ENCODE measurements at places on chromosomes 2 and 18. TPM values are rescaled to one million over a fixed set of nuclear protein-coding genes. Genes with fewer than 3 reads are reported as not detected.

- DNase-seq, result no peak
Measured at GRCh38 chr2:134234535-134234934, 19.3 kb upstream of the MGAT5 start.

GRCh38 chr2:15543053-15543452, 18.1 kb downstream of the NBAS start:
- DNase-seq, result no peak

DNA sequence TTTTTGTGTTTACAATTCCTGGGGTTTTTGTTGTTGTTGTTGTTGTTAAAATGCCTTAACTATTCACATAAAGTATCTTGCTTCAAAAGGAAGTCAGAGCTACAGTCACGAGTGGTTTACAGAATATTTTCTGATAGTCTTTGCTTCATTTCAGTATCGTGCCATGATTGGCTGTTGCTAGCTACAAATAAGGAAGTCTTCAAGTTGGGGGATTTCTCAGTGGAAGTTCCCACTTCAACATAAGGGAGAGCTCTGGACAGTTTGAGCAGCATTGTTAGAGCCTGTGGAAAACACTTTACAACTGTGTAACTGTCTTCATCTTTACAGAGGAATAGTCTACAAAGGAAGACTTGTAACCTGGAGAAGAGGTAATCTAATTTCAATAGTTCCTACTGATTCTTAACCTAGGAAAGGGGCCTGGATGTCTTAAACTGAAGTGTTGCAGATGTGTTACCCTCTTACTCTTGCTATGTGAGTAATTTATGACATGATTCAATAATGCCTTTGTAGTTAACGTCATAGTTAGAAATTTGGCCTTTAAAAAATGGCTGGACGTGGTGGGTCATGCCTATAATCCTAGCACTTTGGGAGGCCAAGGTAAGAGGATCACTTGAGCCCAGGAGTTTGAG, 23.4 kb upstream of the TANK start:
- DNase-seq, result no peak

DNA sequence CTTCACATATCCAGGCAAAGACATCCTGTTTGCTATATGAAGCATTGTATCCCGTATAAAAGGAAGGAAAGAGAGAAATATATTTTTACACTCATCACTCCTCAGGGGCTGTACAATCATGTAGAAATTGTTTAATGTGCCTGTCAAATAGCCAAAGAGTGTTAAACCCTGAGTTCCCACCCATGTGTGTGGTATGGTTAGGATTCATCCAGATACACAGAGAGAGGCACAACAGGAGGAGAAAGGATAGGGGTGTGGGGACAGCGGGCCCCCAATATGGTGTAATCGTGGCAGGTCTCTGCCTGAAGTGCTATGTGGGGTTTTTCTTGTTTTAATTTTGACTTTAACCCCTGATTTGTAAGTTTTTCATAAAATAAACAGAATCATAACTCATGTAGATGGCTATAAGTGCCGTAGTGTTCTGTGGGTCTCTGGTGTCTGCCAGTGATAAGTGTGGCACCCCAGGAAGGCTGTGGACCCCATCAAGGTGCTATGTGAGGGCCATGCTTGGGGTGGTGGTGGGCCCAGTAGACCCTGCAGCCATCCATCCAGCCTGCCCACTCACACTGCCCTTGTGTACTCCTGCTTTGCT, 10.2 kb upstream of the IL18R1 start:
- no peak for DNase-seq

DNA sequence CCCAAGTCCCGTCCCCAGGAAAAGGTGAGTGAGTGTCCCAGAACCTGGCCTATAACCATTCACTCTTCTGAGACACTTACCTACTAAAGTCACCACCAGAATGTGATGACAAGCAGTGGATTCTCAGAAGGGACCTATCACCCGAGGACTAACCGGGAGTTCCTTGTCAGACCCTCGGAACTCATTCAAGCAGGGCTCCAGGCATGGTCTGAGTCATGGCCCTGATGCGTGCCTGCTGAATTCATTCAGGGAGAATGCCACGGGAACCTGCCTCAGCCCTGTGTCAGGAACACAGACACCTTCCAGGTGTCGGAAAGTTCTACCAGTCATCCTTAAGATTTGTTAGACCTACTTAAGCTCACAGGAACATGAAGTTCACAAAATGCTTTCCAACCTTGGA, 29.8 kb downstream of the ALPK2 start:
- no peak for DNase-seq

- DNase-seq, result no peak
Measured at GRCh38 chr2:9415516-9416169, 7.7 kb downstream of the ITGB1BP1 start.

DNA sequence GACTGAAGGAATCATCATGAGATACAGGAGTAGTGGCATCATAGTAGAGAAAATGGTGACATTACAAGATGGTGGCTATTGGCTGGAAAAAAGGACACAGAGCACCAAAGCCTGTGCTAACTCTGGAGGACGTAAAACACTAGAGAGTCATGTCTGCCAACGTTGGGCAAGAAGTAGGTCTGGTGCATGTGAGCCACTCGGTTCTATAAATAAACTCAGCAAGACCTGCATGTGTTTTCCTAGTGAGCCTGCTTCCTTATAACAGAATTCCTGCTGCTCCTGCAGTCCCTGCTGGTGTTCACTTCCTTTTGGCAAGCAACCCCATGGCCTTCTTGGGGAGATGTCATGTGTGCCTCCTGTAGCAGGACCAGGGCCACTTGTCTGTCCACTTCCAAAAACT, 325.2 kb downstream of the OSR1 start:
- DNase-seq, result no peak

DNA sequence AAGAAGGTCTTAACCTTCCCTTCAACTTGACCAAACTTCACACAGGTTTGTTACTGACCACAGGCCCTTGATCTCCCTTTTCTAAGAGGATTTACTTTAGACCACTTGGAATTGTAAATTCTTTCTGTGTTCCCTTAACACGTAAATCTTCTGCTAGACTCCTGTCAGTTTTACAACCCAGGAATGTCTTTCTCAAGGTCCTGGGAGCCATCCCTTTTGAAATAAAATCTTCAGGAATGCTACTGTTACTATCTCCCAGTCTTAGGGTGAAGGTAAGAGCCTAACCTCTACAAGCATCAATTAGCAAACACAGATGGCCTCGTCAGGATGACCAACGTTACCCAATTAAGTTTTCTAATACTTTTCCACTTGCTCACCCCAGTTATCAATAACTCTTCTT, 182.7 kb downstream of the NRXN1 start:
- no peak for DNase-seq

GRCh38 chr2:42047488-42048298, at the start of gene PKDCC:
Gene PKDCC, plus strand, starts transcription at chr2:42048021. Its CDS starts 179 bp downstream, at chr2:42048200.
- DNase-seq, result peak; percentile 97

- DNase-seq, result no peak
Measured at GRCh38 chr2:241358470-241358869, 2.4 kb downstream of the FARP2 start.

GRCh38 chr2:101807242-101807641, 109.7 kb downstream of the MAP4K4 start:
- DNase-seq, result no peak

Gene ANO7
- total RNA-seq, result 1.4 TPM

Gene GCG
- total RNA-seq, result not detected

Gene SEC11C
- total RNA-seq, result 36.1 TPM

Gene ACVR2A
- 14.8 TPM for total RNA-seq

Gene VWA3B
- 0.28 TPM for total RNA-seq

Gene TMEM178A
- total RNA-seq, result 4.5 TPM
